ENCODE measurements at places on chromosomes 1 and 21.

DNA sequence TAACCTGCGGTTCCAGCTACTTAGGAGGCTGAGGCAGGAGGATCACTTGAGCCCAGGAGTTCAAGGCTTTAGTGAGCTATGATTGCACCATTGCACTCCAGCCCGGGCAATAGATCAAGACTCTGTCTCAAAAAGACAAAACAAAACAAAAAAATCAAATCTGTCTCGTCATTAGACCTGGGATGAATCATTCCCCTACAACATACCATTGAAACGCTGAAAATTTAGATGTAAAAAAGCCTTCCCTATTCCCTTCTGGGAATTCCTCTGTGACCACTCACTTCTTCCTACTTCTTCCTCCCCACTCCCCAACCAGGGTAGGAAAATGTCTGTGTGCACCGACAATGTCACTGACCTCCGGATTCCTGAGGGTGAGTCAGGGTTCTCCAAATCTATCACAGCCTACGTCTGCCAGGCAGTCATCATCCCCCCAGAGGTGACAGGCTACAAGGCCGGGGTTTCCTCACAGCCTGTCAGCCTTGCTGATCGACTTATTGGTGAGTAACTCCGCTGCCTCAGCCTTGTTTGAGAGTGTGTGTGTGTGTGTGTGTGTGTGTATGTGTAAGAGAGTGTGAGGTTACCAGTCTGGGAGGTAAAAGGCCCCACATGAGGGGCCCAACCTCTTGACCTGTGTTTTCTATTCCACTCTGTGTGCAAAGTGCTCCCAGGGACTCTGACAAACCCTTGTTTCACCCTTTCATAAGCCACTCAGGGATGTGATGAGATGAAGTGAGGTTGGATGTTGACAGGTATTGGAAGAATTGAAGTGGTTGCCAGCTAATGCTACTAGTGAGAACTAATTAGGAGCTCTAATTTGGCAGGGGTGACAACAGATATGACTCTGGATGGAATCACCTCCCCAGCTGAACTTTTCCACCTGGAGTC lies 16.3 kb upstream of the SARS1 start:
- no peak for DNase-seq

DNA sequence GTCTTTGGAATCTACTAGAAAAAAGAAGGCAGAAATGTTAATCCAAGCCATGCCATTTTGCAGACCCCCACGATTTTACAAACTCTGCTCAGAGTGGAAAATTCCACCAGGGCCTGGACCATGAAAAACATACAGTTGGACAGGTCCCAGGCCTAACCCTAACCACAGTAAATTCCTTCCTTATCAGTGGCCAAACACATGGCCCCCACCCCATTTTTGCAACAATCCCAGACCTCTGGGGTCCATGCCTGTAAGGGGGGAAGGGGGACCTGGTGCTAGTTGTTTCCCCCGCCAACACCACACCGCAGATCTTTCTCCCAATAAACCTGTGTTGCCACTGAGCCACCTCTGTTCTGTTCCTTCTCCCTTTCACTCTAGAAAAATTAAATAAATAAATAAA lies 1352.7 kb downstream of the AMY1C start:
- DNase-seq, result no peak

DNA sequence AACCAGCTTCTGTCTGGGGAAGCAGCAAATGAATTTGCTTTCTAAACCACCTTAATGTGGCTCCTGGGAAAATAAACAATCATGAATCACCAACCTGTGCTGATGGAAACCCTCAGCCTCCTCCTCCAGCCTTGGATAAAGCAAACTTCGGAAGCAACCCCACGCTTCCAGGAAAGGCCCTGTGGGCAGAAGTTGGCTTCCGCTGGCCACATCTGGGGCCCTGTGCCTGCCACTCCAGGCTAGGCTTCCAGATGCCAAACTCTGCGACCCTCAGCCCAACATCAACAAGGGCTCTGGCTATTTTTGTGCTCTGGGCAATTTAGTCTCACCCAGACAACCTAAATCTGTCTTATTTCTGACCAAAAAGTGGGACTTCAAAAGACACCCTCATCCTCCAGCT lies 6.2 kb upstream of the OXCT2 start:
- DNase-seq, result no peak

GRCh38 chr1:16614361-16615252 lies 1.2 kb upstream of the NBPF1 start:
- no peak for DNase-seq

DNA sequence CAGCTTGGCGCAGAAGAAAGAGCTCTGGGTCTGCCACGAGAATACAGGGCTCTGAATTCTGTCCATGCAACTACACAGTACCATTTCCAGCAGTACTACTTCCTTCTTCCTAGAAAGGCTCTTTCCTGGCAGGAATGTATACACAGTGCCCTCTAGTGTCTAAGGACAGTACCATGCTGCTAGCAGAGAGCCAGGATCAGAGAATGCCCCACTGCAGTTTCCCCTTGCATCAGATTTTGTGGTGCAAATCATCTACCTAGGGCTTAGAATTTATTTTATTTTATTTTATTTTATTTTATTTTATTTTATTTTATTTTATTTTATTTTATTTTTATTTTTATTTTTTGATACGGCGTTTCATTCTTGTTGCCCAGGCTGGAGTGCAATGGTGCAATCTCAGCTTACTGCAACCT lies 50.8 kb downstream of the PAX7 start:
- no peak for DNase-seq

Data from NCI-H774 (cell line).